ENCODE measurements at places on chromosomes 2 and 18. TPM values are rescaled to one million over a fixed set of nuclear protein-coding genes. Genes with fewer than 3 reads are reported as not detected.

The CDK15 gene
- polyA plus RNA-seq, result not detected

GRCh38 chr18:79521416-79522205 is 125.9 kb downstream of the NFATC1 start:
- DNase-seq, result no peak

GRCh38 chr18:59345556-59345955 is 13.5 kb downstream of the LMAN1 start:
- DNase-seq, result no peak

- DNase-seq, result no peak
Observed at GRCh38 chr2:63843791-63844190, 2.1 kb downstream of the UGP2 start.

The IAH1 gene
- polyA plus RNA-seq, result 56.6 TPM

DNA sequence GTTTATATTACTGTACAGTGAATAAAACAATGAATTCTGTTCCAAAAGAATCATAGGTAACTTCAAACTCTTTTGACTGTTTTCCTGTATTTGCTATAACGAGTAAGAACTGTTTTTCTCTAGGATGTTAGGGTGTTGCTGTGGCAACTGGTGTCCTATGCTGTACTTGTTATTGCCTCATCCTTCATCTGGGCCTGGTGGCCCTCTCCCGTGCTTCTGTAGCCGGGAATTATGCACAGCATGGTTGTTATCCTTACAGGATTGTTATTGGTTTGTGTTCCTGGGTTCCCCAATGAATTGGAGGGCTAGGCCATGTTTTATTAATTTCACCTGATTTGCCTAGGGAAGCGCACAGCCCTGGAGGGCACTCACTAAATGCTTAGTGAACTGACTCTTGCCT is 279.2 kb downstream of the PTPRM start:
- DNase-seq, result peak; percentile 18

DNA sequence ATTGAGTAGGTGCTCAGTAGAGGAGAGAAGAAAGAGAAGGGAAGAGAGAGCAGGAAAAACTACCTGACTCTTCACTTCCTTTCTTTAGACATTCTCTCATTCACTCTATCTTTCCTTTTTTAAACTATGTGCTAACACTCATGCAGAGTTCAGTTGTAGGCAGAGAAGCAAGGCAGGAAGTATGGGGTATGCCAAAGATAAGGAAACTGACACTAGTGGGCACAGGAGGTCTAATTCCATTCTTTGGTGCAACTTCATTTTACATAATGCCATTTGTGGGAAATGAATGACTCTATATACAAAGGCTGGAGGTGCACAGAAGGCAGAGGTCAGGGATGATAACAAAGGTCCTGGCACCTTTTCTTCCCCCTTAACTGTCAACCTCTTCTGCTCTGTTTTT is 35.1 kb upstream of the ACVR1 start:
- DNase-seq, result no peak

The MEP1B gene
- polyA plus RNA-seq, result 0.34 TPM

The VWC2L gene
- polyA plus RNA-seq, result 0.36 TPM

DNA sequence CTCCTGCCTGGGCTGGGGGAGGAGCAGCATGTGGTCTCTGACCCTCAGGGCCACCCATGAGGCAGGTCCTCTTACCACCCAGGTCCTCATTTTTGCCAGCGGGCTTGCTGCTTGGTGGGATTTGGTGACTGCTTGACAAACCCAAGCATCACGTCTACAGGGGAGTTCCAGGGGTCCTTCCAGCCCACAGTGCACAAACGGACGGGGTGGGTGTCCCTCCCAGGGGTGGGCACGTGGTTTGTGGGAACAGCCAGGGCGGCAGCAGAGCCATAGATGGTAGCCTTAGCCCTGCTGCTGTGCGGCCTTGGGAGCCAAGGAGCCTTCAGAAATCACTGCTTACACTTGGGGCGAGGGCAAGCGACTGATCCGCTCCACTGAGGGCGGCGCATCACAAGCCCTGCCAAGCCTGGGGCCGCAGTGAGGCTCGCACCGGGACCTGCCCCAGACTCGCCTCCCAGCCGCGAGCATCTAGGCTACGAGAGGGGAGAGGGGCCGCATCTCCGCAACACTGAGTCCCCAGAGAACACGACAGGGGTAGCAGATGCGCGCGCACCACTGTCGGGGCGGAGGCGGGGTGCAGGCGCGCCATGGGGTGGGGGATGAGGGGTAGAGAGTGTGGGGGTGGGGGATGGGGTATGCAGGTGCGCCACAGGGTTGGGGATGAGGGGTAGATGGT is 36.9 kb downstream of the SNED1 start:
- DNase-seq, result no peak

DNA sequence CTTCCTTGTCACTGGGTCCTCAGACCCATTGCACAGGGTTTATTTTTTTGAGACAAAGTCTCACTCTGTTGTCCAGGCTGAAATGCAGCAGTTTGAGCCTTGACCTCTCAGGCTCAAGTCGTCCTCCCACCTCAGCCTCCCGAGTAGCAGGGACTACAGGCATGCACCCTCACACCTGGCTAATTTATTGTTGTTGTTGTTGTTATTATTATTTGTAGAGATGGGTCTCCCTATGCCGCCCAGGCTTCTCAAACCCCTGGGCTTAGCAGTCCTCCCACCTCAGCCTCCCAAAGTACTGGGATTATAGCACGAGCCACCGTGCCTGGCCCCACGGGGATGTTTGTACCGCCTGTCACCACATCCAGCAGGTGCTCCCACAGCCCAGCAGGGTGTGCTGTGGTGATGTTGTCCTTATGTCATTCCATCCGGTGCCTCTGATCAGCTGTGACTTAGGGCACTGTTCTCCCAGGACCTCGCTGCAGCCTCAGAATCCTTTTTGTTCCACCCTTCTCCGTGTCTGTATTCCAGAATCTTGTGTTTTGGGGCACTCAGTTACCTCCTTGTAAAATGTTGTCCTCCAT is 182.3 kb downstream of the INO80D start:
- peak; percentile 13 for DNase-seq

- DNase-seq, result no peak
Observed at GRCh38 chr2:181399027-181399426, 58.2 kb upstream of the ITGA4 start.

The IL1RL2 gene
- not detected for polyA plus RNA-seq

GRCh38 chr2:190972213-190972612 is 41.8 kb downstream of the STAT1 start:
- DNase-seq, result no peak

DNA sequence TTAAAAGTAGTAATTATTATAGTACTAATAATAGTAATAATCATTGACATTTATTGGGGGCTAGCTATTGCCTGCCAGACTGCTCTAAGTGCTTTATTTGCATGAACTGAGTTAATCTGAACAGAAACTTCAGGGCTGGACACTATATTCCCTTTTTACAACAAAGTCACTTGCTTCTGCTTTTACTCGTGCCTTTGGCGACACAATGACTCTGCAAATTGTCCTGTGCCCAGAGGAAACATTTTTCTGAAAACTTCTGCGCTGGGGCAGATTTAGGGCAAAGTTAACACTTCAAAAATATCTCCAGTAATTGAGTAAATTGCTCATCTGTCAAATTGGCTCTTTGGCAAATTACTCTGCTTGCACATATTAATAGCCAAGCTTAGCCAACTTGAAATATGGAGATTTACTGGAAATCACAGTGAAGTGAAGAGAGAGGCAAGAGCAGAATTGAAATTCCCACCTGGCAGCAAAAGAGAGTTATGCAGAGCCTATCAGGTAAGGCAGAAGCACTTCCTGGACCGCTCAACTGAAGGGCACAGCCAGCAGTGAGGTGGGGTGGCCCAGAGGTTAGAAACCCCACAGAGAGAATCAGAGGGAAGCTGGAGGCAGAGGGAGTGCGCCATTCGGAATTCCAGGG is 36.3 kb downstream of the BMP10 start:
- no peak for DNase-seq

DNA sequence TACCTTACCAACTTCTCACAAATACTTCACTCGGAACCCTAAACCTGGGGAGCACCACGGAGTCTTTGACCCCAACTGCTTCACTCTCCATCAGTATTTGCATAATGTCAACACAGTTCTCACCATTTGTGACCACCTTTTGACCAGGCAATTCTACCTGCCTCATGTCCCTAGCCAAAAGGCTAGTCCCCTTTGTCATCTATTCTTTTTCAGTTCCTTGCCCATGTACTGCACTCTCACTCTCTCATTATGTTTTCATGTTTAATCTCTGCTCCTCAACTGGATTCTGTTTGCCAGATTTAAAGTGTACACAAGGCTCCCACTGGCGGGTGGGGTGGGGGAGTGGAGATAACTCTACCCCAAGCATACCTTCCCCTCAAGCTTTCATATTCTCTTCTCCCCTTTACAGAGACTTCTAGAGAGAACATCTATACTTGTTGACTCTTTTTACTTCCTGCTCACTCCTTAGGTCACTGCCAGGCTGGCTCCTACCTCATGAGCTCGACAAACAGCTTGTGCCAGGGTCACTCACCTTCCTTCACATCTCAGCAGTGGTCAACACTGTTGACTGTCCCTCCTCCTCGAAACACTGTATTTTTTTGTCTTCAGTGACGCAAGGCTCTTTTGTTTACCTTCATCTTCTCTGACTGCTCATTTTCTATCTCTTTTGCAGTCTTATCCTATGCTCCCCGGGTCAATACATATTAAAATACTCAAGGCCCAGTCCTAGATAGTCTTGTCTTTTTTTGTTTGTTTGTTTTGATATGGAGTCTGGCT is 88.7 kb upstream of the MAP4K3 start:
- no peak for DNase-seq

DNA sequence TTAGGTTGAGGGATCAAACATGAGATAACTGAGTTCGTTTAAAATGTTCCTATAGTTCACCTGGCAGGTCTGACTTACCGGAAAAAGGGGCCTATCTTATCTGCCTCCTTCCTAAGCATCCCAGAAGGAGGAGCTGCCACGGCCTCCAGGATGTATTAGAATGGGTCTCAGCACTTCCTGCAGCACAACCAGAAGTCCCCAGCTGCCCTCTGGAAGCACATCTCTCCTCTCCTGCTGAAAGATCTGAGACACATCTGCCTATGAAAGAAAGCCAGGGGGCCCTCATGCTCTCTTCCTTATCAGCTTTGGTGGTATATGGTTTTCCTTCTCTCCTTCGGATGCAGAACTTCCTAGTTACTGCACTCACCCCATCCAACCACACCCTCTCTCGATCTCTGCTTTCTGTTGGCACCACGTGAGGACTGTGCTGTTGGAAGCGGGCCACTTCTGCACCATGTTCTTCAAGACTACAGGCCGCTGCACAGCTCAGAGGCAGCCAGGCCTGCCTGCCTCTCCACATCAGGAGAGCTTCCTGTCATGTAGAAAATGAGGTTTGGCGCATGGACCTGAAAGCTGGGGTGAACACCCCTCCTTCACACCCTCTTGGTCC is 6.5 kb downstream of the IGFBP5 start:
- no peak for DNase-seq

DNA sequence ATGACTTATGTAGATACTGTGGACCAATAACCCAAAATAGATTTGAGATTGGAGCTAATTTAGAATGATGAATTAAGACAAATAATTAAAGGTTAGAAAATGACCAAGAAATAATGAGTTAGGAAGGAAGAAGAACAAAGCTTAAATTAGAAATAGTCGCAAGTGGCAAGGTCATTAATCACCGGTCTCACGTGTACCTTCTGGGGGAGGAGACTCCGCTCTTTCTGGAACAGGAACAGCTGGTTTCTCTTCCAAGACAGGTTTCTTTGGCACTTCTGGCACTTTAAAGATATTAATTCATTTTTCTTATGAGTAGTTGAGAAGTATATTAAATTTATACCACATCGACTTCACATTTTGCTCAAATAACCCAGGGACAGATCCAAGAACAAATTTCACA is 156.7 kb downstream of the TTN start:
- no peak for DNase-seq

The FRZB gene
- 23.9 TPM for polyA plus RNA-seq

DNA sequence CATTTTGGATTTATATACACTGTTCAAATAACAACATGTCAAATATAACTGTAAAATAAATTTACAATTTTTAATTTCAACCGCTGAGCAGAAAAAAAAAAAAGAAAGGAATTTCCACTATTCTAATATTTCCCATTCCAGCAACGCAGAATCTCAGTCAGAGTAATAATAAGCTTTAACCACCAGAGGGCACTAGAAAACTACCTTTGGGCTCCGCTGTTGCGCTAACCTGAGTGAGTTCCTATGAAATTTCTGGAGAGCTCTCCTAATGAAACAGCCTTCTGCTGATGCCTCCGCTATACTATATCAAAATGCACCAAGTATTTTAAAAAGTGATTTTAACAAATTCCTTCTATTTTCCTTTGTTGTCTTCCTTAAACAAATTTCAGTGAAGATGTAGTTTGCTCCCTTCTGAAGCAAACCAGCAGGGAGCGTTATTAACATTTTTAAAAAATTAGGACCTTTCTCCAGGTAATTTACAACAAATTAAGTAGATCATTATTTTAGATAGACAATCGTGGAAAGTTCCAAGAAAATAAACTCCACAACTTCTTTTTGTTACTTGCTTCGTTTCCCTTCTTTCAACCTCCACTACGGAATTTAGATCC is 23.0 kb downstream of the ERMN start:
- DNase-seq, result peak; percentile 64

- DNase-seq, result no peak
Observed at GRCh38 chr2:33496150-33496549, 19.7 kb downstream of the RASGRP3 start.

DNA sequence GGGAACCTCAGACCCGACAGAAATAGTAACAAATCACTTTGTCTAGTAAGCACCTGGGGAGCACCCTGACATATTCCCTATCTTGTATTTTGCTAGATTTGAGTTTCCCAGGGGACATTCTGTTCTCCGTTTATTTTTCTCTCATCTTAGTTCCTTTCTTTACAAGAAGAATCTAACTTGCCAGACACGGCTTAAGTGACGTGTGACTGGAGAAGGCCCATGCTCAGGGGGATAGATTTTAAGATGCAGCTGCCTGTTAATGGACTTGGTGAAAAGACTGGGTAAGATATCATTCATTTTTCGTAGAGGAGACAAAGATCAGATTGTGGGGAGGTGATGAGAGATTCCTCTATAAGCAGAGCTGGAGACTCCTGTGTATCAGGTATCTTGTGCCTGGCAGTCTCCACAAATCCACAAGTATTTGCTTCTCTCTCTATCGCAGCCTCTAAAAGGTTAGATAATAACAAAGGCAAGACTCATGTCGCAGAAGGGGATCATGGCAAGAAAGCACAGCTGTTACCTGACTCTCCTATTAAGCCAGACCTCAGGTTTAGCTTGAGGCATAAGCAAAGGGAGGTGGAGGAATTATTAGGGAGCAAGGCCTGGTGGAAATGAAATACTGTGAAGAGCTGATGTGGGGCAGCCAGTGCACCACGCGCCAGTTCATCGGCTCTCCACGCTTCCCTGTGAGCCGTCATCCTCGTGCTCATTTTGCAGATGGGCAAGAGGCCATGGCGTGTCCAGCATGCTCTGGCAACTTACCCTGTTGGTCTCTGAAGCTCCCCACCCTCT is 347.2 kb upstream of the TNP1 start:
- no peak for DNase-seq
